ENCODE measurements at places on chromosomes 11 and 22.

- no peak for DNase-seq
These were observed 100.8 kb upstream of the OR9G4 start for GRCh38 chr11:56849250-56849649.

DNA sequence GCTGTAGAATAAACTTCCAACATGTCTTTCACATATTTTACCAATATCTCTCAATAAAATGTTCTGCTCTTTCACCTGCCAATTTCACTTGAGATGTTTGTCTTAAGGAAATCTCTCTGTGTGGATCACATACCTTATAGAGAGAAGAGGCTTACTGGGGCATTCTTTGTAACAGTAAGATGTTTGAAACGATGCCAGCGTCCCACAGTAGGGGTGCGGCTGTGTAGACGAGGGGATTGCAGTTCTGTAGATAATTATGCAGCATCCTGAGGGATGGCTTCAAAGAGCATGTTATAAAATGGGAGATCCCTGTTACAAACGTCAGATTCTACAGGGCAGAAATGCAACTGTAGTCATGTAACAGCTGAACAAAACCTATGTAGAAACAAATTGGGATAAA lies 200.0 kb downstream of the TBC1D22A start:
- no peak for DNase-seq

GRCh38 chr22:26466196-26466595 lies 17.4 kb downstream of the HPS4 start:
- no peak for DNase-seq

GRCh38 chr22:39253435-39254070 lies 8.8 kb upstream of the PDGFB start:
- DNase-seq = peak; percentile 76

DNA sequence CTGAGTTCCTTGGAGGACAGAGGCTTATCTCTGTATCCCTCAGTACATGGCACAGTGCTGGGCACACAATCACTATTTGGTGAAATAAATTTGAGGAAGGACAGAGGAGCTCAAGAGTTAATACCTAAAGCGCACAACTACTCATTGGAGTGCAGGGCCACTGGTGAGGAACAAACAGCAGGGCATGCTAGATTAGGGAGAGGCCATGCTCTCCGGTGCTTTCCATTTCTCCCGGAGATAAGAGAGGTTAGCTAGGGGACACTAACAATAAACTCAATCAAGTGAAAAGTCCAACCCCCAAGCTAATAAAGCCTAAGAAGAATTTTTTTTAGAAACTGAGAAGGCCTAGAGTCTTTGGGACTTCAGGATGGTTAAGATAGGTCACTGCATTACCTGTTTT lies 29.1 kb downstream of the NFRKB start:
- no peak for DNase-seq

- DNase-seq = peak; percentile 14
These were observed 11.0 kb downstream of the RHBDD3 start for GRCh38 chr22:29256606-29257325.

Data from ovary (tissue), 10 donors.